Activated gamma-delta T cell (primary cell): ENCODE measurements at places on chromosomes 11 and 22.

DNA sequence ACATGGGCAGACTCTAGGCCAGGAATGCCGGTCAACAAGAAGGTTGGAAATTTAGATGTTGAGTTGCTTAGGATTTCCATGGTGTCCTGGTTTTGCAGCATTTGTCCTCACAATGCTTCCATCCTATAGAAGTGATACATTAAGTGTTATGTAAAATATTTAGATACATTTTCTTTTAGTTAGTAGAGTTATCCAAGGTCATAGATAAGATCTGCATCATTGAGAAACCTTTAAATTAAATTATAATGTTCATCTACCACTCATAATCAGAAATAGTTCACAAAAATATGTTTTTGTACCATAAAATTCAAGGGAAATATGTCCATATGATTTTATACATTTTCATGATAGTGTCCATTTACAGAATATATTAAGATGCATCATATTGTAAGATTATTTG is at the start of gene OR51F1:
OR51F1 (minus strand) TSS at position 101 of the 400 bp plus-strand sequence; CDS start at position 101, 0 bp downstream.
- no peak for DNase-seq

GRCh38 chr22:44181912-44182587 is 1.3 kb downstream of the PARVG start:
- no peak for DNase-seq

DNA sequence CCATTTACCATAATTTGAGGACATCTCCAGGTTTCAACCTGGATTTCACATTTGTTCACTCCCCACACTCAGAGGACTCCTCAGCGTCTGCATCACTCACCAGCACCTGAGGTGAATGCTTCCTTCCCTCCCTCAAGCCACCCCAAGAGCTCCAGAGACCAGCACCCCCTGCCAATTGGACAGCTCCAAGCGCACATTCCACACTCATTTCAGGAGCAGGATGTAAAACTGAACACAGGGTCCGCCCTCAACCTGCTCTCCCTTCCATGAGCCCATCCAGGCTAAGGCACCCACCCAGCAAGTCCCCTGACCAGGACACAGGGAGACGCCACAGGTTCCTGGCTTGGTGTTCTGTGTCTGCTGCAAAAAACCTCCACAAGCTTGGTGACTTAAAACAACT is 3.9 kb downstream of the SCGB1D1 start:
- no peak for DNase-seq

DNA sequence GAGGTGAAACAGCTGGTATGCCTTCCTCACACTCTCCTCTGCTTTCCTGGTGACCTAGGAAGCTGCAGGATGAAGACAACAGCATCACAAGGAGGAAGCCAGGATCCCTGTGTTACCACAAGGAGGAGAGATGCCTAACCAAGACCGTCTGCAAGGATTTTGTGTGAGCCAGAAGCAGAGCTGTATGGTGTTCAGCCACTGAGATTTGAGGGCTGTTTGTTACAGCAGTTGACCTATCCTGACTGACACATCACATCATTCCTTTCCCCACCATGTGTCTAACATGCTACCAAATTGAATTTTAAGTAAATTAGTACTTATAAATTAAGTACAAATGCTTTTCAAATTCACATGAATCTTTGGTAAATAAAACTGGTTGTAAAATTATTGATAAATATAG is 8.9 kb upstream of the CHKA start:
- no peak for DNase-seq

- DNase-seq = peak; percentile 49
Measured at GRCh38 chr11:124762105-124762623, at the start of gene ESAM. Gene ESAM (minus strand): TSS chr11:124762290. CDS start chr11:124762154, 136 bp downstream.

DNA sequence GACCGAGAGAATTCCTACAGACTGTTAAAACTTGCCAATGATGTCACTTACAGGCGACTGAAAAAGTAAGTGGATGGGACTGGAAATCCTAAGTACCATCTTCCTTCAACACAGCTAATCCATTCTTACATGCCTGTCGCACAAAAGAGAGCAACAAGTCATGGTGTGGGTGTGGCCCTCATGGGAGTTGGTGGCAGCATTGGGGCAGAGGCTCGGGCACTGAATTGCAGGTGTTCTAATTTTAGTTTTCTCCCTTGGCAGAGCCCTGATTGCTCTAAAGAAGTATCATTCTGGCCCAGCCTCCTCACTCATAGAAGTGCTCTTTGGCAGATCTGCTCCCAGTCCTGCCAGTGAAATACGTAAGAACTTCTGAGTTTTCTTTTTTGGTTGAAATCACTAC is 4.6 kb downstream of the IGHMBP2 start:
- no peak for DNase-seq

DNA sequence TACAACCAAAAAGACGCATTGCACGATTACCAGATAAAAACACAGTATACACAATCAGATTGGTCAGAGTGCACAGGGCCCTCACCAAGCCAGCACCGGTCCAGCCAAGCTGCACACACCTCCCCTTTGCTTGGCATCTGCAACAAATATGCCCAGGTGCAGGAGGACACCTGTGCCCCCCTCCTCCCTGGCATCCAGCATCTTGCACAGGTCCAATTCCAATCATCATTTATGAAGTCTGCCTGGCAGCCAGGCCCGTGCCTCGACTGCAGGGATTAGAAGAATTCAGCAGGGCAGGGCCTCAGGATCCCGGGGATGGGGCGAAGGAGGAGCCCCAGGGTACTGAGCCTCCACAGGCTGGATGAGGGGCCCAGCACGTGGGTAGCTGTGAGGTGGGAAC is 302.1 kb downstream of the CTTN start:
- no peak for DNase-seq

DNA sequence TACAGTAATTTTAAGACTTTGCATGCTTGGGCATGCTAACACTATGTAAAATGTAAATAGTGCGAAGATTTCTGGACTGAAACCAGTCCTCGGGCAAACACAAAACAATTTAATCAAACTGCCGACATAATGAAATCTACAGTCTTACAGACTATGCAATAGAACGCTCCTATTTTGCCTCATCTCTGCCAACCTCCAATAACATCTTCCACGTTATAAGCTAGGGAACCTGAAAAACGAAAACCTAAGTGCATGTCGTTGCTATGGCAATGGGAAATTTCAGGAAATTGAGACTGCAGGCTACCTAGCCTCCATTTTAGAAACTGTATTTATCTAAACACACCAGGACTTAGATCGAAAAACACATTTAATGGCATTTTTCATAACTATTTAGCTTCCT is 1.1 kb downstream of the CSTF3 start:
- no peak for DNase-seq

DNA sequence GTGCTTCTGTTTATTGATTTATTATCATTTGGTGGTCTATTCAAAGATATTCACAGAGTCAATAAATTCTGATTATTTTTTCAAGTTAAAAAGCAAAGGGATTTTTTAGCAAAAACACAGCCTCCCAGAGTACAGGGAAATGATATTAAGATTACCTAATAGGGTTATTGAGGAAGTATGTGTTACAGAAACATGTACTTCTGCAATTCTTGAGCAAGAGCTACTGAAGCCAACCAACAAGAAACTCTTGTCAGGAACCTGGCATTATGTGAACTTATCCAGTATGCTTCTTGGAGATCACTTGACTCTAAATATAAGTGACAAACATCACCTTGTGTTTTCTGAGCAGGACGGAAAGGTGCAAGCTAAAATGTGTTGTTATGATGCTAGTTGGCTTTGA is 42.0 kb upstream of the CARD18 start:
- no peak for DNase-seq

GRCh38 chr22:32411402-32411801 is 645 bp downstream of the RTCB start:
- DNase-seq = no peak

GRCh38 chr11:16815047-16815767 is 76.8 kb downstream of the C11orf58 start:
- DNase-seq = no peak

- DNase-seq = no peak
Measured at GRCh38 chr22:48700566-48701295, 1126.9 kb downstream of the BRD1 start.

GRCh38 chr11:28346209-28346608 is 238.0 kb downstream of the METTL15 start:
- no peak for DNase-seq

GRCh38 chr11:111992206-111992855 is 32.9 kb upstream of the DLAT start:
- no peak for DNase-seq

DNA sequence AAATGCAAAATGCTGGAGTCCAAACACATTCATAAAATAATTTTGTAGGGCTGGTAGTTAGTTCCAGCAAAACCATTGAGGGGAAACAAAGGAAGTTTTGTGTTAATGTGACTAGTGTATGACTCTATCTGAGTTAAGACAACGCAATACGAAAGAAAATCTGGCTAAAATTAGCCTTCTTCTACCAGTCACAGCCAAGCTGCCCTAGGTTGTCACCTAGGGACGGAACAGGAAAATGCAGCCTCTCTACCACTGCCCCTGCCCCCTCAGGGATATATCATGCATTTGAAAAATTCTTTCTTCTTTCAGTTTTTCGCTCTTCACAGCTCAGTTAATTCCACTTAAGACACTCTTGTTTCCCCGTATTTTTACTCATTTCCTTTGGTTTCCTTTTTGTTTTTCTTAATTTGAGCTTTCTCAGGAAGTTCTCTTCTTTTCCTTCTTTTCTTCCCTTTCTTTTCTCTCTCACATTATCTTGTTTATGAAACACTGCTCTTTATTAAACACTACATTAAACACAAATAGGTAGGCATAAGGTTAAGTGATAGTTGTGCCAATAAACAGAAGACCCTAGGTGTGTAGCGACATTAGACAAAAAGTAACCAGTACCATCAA is 30.6 kb downstream of the KIRREL3 start:
- DNase-seq = no peak

DNA sequence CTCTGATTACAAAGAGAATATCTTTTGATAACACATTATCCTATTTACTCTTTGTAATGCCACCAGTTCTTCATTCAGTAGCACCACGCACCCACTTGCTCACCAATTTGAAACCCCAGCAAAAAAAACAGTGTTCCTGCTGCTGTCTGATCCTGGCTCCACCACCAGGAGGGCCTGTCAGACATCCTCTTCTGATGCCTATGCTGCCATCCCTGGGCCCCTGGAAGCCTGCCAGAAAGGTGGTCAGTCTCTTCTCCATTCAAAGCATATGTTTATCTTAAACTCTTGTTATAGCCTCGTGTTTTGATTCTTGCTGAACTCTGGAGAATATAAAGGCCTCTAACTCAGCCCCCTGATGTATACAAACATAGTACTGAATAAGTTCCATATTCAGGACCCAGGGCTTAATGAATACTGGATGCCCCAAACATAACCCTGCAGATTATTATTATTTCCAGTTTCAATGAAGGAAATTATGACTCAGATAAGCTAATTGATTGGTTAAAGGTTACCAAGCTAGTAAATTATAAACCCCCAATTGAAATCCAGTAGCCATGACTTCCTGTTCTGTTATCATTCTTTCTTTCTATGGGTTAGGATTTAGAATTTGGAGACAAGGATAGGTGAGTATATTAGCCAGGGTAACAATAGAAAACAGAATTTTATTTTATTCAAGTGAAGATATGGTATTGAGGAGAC is 116.7 kb downstream of the NTM start:
- DNase-seq = no peak

GRCh38 chr11:358129-358800 is 11.0 kb upstream of the B4GALNT4 start:
- no peak for DNase-seq
